Natural killer cell (primary cell): ENCODE measurements at places on chromosomes 5 and 9.

GRCh38 chr5:178496642-178497041, 93.6 kb downstream of the COL23A1 start:
- no peak for DNase-seq

DNA sequence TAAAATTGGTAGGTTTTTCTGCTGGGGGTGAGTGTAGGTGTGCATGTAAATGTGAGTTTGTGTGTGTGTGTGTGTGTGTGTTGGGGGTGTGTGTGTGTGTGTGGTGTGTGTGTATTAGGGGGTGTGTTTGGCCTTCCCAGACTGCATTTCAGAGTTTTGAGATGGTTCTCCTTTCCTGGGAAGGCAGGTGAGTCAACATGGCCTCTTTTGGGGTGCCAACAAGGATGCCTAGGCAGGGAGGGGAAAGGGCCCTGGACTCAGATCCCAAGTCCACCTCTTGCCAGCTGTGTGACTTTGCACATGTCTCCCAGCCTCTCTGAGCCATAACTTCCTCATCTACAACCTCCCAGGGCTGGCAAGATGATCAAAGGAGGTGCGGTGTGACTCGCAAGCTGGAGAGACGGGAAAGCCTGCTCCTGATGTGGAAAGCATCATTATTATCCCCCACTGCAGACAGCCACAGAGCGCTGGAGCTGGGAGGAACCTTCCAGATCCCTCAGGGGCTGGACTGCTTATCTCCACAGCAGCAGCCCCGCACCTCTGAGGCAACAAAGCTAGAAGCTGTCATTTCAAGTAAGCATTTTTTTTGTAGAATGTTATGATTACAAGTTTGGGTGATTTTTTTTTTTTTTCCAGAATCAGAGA, 63.5 kb upstream of the TBC1D2 start:
- DNase-seq = no peak

DNA sequence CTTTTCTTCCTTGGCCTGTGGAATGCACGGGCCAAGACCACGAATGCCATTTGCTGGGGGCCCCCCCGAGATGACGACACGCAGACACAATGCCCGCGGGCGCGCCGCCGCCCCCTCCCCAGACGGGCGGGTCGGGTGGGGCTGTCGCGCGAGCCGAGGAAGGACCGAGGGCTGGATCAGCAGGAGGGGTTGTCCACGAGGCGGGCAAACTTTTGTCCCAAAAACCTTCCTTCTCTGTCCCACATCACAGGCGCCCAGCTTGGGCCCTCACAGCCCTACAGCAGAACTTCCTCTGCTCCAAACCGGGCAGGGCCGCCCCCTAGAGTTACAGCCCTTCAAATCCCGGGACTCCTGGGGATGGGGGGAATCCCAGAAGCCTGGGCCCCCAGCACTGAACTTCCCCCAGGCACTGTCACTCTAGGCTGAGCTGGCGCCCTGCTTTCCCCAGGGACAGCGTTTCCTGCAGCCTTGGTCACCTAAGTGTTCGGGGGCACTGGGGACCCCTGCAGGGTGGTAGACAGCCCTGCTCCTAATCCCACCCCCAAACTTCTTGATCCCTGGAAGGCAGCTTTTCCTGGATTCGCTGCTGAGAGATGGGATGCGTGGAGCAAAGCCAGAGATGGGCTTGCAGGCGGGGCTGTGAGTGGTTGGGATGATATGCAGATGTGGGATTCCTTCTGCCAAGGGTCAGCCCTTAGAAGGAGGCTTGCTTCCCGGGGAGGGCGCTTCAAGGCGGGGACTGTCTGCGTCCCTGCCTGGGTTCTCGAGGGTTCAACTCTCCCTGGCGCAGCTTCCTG, 980 bp downstream of the COL5A1 start:
- no peak for DNase-seq

DNA sequence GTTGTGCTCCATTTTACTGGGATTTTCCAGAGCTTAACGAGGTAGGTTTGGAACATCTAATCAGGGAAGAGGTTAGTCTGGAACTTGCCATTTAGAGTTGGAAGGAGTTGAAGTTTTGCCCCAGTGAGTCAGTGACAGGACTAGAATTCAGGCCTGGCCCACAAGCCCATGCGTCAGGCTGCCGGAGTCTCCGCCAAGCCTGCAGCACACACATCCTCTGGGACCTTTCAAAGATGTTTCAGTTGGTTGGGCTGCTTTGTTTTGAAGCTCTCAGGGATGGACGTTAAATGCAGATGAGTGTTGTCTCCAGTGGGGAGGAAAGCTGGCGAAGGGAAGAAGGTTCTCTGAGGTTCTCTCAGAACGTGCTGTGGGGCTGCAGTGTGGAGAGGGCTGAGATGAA, 147.0 kb downstream of the PSAT1 start:
- no peak for DNase-seq

DNA sequence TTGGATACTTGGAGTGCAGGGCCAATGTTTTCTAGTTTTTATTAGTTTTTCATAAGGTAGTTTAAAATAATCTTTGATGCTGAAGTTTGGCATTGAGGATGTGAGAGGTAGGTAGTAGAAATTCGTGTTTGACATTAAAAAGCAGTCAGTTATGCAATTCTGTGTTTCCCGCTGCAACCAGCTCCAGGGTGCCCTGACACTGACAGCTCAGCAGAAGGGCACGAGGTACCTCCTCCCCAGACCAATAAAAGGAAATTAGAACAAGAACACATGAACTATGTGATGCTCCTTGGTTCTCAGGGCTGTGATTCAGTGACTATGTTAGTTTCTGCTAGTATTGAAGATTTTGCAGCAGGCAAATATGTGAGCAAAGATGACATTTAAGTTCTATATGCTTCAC, 40.2 kb downstream of the NSUN2 start:
- DNase-seq = no peak

GRCh38 chr5:130198927-130199326, 294.7 kb downstream of the CHSY3 start:
- DNase-seq = no peak

GRCh38 chr9:117464941-117465616, 50.2 kb upstream of the ASTN2 start:
- DNase-seq = no peak

- no peak for DNase-seq
Measured at GRCh38 chr9:37575001-37575400, 1.2 kb downstream of the FBXO10 start.

DNA sequence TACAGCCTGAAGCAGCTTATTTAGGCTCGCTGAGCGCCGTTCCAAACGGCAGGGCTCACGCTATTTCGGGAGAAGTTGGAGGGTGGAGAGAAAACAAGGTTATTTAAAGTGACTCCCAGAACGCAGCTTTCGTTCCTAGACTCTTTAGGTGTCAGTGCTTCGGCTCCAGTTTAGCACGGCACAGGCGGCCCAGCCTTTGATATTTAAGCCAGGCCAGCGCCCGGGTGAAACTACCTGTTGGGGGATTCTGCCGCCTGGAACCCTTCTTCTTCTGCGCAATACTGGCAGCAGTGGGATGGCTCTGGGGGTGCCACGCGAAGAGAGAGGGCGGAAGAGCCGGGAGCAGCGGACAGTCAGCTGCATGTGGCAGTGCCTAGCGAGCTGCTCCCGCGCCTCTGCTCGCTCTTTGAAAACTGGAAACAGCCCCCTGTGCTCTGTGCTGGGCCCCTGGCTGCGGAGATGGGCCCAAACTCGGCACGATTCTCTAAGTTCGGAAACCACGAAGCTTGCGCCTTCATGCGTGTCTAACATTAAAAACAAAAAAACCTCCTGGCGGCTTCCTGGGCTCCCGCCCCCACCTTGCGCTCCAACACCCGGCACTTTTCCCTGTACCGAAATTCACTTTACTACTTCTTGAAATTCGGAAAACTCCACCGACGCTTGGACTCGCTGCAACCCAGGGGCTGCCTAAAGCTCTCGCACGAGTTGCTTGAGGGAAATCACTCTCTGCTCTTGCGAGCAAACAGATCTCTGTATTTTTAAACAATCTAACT, 34.6 kb upstream of the NFIB start:
- no peak for DNase-seq

GRCh38 chr5:18652404-18653215, 1018.4 kb downstream of the TAF11L14 start:
- DNase-seq = no peak

DNA sequence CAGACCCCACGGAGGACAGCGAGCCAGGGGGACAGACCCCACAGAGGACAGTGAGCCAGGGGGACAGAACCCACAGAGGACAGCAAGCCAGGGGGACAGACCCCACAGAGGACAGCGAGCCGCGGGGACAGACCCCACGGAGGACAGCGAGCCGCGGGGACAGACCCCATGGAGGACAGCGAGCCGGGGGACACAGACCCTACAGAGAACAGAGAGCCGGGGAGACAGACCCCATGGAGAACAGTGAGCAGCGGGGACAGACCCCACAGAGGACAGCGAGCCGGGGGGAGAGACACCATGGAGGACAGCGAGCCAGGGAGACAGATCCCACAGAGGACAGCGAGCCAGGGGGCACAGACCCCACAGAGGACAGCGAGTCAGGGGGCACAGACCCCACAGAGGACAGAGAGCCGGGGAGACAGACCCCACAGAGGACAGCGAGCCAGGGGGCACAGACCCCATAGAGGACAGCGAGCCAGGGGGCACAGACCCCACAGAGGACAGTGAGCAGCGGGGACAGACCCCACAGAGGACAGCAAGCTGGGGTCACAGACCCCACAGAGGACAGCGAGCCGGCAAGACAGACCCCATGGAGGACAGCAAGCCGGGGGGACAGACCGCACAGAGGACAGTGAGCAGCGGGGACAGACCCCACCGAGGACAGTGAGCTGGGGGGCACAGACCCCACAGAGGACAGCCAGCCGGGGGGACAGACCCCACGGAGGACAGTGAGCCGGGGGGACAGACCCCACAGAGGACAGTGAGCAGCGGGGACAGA, 4.4 kb upstream of the ZDHHC11 start:
- no peak for DNase-seq

- no peak for DNase-seq
Measured at GRCh38 chr9:90124961-90125360, 517.7 kb downstream of the DIRAS2 start.
